ENCODE measurements at places on chromosomes 7 and 10.

- DNase-seq = no peak
Observed at GRCh38 chr7:105126436-105126975, 112.5 kb downstream of the KMT2E start.

DNA sequence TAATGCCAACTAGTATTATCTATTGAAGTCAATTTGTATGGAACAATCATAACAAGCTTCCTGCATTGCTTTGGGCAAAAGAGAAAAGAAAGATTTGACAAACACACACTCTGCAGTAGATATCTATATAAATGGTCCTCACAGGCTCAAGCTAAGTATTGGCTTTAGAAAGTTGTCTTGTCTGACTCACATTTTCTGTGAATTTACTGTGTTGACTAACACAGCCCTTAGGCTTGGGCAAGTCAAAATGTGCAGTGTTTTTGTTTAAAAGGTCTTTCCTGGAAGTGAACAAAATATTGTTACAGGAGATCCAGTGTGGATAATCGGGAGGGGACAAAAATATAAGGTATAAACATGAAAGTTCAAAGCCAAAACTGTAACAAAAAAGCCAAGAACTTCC lies 194.4 kb downstream of the RELN start:
- DNase-seq = no peak

DNA sequence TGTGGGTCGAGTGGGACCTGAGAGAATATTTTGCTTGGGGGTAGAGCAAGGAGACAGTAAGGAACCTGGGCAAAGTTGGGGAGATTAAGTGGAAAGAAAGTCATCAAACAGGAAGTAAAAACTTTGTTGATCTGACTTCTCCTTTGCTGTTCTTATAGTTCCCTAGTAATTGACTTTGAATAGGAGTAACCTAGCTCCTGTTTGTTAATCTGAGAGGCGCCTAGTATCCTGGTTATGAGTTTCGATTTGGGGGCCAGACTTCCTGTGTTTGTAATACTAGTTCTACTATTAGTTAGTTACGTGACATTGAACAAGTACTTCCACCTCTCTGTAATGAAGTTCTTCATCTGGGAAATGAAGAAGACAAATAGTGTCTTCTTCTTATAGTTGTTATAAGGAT lies 99.1 kb downstream of the ZNF365 start:
- no peak for DNase-seq

GRCh38 chr7:131080754-131081153 lies 246.9 kb upstream of the MKLN1 start:
- DNase-seq = no peak

DNA sequence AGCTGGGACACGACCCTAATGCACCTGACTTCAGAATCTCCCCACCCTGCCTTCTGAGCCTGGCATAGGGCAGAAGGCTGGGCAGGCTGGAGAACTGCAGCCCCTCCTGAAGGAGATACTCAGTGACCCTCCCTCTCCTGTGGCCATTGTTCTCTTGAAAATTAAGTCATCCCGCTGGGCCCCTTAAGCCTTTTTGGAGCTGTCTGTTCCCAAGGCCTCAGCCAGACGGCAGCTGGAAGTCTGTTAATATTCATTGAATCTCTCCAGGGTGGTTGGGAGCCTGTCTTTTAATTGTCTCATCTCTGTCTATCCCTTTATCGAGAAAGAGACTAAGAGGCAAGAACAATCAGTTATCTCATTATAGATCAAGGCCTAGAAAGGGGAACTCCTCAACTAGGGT lies 118.1 kb upstream of the PCBD1 start:
- DNase-seq = no peak

DNA sequence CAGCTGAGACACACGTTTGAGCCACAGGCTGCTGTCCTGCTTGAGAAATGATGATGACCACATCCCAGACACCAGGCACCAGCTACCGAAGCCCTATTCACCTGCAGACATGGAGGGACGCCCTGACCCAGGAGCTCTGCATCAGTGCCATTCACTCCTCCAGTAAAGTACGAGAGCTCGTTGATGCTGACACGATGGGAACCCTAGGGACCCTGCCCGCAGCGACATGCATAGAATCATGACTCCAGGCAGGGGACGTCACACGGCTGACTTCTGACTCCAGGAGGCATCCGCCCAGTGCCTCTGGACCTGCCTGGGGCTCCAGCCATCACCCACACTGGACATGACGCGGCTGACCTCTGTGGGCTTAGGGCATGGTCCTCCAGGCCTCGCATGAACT lies 129.9 kb downstream of the ADARB2 start:
- DNase-seq = no peak

DNA sequence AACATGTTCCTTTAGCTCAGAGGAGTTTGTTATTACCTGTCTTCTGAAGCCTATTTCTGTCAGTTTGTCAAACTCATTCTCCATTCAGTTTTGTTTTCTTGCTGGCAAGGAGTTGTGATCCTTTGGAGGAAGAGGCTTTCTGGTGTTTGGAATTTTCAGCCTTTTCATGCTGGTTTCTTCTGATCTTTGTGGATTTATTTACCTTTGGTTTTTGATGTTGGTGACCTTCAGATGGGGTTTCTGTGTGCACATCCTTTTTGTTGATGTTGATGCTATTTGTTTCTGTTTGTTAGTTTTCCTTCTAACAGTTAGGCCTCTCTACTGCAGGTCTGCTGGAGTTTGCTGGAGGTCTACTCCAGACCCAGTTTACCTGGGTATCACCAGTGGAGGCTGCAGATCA lies 118.6 kb downstream of the PPP1R9A start:
- DNase-seq = no peak

- DNase-seq = no peak
Observed at GRCh38 chr10:92079003-92079402, 155.4 kb downstream of the BTAF1 start.

All from inflammatory macrophage treated with lipopolysaccharide for 1 hour (primary cell).